ENCODE measurements at places on chromosomes 7 and 10. TPM values are rescaled to one million over a fixed set of nuclear protein-coding genes. Genes with fewer than 3 reads are reported as not detected.

The SHTN1 gene
- 5.3 TPM for total RNA-seq

The PTPRE gene
- 17.3 TPM for total RNA-seq

The EZH2 gene
- 16.6 TPM for total RNA-seq

The IMMP2L gene
- total RNA-seq, result 41.3 TPM

The GRM8 gene
- 8.1 TPM for total RNA-seq

All from metanephros (tissue), 2 donors.